NCI-H1105 treated with DMSO at 0.1 percent for 48 hours (cell line): ENCODE measurements at places on chromosomes 16 and 17.

GRCh38 chr16:12081048-12081404 lies 104.5 kb downstream of the SNX29 start:
- no peak for DNase-seq

GRCh38 chr17:77097631-77098180 lies 43.1 kb upstream of the SEC14L1 start:
- DNase-seq, result no peak

- no peak for DNase-seq
These were observed 150.0 kb upstream of the RBFOX1 start for GRCh38 chr16:7182510-7183109.

DNA sequence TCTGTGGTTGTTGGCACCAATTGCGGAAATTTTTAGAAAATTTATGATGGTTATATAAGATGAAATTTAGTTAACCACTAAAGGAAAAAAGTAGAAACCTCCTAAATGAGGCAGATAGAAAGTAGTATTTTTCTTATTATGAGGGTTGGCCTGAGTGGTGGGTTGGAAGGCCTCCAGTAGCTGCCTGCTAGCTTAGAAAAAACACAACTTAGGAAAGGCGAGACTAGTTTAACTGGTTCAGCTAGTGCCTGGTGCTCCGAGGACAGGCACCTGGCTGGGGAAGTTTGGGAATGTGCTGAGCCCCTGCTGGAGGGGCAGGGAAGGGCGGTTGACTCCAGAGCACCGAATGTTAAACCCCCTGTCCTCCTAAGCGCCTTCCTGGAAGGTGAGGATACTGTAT lies 19.9 kb downstream of the LDHD start:
- DNase-seq, result peak; percentile 7

DNA sequence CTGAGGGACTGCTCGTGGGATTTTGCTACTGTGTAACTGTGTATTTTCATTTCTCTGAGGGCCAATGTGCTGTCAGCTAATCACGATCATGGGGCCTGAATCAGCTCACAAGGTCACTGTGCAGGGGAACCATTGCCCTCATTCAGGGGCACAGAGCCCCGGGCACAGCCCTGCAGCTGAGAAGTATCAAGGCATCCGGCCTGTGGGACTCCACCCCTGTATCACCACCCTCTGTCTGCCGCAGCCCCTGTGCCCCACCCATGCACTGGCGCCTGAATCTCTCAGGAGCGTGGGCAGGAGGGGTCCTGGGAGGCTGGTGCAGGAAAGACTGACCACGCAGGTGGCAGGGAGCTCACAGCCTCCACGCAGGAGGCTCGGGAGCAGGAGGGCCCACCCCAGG lies 43.4 kb upstream of the RASD1 start:
- no peak for DNase-seq

DNA sequence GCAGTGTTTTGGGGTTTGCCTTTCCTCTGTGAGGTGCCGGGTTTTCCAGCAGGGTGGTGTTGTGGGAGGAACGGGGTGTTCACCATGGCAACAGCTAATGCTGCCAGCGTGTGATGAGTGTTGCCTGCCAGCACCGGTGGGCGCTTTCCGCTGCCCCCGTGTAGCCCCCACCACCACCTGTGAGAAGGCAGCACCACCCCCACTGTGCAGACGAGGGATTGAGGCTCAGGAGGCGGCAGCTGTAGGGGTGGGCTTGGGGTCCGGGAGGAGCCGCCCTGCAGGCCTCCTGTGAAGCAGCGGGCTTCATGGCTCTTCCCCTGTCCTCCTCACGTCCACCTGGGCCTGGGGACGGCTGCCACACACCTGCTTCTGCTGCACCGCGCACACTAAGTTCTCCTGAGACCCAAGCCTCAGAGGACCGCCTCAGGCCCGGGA lies 5.2 kb downstream of the RAB40C start:
- DNase-seq, result no peak

DNA sequence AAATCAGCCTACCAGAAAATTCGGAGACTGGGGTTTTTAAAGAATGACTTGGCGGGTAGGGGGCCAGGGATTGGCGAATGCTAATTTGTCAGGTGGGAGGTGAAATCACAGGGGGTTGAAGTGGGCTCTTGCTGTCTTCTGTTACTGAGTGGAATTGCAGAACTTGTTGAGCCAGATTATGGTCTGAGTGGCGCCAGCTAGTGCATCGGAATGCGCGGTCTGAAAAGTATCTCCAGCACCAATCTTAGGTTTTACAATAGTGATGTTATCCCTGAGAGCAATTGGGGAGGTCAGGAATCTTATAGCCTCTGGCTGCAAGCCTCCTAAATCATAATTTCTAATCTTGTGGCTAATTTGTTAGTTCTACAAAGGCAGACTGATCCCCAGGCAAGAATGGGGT lies 762 bp upstream of the RBL2 start:
- no peak for DNase-seq

GRCh38 chr17:32801193-32801592 lies 75.7 kb downstream of the MYO1D start:
- no peak for DNase-seq

DNA sequence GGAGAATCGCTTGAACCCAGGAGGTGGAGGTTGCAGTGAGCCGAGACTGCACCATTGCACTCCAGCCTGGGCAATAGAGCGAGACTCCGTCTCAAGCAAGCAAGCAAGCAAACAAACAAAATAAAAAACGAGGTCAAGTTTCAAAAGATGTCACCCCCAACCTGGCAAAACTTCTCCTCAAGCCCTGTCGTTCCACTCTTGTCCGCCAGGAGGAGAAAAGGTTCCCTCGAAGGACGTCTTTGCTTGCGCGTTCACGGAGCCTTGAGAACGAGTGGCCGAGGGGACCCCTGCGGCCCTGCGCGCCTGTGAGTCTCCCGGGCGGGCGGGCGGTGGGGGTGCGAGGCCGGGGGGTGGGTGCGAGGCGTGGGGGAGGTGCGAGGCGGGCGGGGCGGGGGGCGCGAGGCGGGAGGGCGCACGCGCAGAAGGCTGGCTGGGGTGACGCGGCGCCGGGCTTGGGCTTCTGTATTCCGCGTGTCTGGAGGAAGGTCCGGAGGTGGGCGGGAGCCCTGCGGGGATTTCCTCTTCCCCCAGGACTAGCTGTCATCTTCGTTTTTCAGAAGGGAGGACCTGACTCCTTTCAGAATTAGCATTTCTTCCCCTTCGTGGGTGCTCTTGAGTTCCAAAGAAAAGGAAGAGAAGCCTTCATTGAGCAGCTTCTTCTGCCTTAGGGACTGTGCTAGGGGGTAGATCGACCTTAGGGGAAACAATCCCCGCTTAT lies 3.7 kb downstream of the SLC52A1 start:
- DNase-seq, result peak; percentile 61

GRCh38 chr17:13561606-13562270 lies 40.0 kb downstream of the HS3ST3A1 start:
- no peak for DNase-seq

DNA sequence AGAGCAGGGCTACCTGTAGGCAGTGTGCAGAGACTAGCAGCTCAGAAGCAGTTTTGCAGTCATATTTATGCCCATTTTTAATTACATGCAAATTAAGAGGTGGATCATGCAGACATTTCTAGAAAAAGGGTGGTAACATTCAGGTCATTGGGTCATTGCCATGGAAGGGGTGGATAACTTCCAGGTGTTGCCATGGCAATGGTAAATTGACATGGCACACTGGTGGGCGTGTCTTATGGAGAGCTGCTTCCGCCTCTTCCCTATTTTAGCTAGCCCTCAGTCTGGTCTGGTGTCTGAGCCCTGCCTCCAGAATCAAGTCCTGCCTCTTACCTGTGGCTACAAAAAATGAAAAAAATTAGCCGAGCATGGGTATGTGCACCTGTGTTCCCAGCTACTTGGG lies 2.8 kb upstream of the DNAI2 start:
- no peak for DNase-seq

DNA sequence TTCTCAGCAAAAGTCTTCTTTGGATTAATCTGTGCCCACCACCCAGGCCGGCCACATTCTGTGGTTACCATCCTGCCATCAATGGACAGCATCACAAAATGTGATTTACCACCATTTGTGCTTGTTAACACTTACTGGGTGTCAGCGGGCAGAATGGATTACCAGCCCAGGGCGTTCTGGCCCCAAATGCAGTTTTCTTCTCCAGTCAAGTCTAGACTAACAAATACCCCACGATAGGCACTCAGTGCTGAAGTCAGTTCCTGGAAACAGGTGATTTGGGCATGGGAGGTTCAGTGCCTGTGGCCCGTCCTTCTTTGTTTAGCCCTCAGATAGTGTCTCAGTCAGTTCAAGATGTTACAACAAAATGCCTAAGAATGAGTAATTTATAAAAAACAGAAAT lies 38.8 kb upstream of the PHOSPHO1 start:
- no peak for DNase-seq

GRCh38 chr16:27334838-27335237 lies 21.1 kb downstream of the IL4R start:
- no peak for DNase-seq

- no peak for DNase-seq
These were observed 154.2 kb upstream of the SHISA6 start for GRCh38 chr17:11086646-11087340.

- DNase-seq, result peak; percentile 45
These were observed 102.2 kb downstream of the TRIM37 start for GRCh38 chr17:59004338-59005111.

- DNase-seq, result no peak
These were observed 91.9 kb upstream of the CBX4 start for GRCh38 chr17:79930877-79931816.

DNA sequence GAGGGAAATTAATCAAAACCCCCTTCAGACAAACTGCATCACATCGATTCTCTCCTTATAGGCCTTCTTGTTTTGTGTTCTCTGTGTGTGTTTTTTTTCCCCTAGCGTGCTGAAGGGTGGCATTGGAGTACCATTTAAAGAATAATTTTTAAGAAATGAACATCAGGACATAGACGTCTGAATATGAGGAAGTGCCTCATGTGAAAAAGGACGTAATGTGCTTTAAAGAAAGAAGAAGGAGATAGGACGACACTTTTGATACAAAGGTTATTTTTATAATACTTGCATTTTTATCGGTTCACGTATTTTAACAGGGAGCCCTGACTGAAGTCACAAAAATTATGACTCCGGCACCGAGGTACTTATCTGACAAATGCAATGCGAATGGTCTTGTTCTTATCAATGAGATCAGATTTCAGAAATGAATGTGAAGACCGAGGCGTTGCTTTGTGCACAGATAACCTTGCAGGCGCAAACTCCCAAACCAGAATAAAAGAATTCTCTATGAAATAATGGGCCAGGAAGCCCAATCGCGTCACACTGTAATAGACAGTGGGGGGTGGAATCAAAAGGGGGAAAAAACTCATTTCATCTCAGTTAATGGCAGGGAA lies 606.3 kb downstream of the MAF start:
- peak; percentile 73 for DNase-seq

GRCh38 chr17:2563061-2563460 lies 30.4 kb upstream of the PAFAH1B1 start:
- peak; percentile 0 for DNase-seq

DNA sequence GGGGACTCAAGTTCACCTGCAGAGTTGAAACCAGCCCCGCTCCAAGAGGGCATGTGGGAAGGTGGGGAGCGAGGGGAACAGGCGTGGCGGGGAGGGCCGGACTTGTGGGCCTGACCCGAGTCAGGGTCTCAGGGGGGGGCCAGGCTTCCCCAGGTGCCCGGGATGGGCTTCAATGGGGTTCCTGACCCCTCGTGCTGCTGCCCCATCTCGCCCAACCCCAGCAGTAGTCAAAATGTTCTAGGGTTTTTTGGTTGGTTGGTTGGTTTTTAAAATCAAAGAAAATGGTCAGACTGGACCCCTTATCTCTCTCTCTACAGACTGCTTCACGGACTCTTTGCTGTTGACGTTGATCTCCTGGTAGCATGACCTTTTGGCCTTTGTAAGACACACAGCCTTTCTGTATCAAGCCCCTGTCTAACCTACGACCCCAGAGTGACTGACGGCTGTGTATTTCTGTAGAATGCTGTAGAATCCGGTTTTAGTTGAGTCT lies 69.5 kb downstream of the AMFR start:
- no peak for DNase-seq

GRCh38 chr16:88454523-88454947 lies 1.5 kb downstream of the ZFPM1 start:
- DNase-seq, result no peak

GRCh38 chr17:79089720-79090442 lies 15.3 kb downstream of the ENGASE start:
- DNase-seq, result no peak

GRCh38 chr17:40707745-40708144 lies 4.2 kb upstream of the KRT24 start:
- no peak for DNase-seq

DNA sequence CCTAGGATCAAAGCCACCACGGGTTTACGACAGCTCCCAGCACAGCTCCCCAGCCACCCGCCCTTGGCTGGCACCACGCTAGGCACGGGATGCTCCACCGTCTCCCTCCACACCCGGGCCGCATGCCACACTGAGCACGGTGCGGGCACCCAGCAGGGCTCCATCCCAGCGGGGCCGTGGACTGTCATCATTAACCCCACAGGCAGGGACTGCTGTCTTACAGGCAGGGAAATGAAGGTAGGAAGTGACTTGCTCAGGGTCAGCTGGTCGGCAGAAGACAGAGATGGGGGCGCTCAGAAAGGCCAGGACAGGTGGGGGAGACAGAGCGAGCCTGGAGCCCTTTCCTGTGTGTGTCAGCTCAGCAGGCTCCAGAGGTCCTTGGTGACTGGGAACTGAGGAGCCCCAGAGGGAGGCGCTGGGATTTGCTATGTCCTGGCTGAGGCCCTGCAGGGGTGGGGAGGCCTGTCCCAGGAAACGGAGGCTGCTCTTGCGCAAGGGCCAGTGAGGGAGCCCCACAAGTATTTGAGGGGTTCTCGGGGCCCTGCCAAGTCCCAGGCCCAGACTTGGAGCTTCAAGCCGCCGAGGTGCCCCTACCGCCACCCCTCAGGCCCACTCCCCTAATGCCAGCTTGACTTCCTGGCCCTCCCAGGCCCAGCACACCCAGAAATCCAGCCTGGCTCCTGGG lies 3.2 kb downstream of the UBALD1 start:
- no peak for DNase-seq

DNA sequence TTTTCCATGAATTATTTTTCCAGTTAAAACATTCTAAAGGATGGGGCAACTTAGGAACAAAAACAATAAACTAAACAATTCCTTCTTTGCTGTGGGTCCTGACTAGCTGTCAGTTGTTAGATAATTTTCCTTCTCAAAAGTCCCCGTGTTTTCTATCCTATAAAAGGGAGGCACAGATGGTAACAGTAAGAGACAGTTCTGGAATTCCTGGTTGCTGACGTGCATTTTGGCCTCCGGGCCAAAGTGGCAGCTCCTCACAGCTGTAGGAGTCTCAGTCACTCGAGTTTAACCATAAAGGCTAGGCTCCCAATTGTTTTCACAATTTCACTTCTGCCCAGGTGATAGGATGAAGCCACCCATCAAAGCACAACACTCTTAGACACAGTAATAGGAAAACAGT lies 77.0 kb upstream of the ZNF423 start:
- no peak for DNase-seq

DNA sequence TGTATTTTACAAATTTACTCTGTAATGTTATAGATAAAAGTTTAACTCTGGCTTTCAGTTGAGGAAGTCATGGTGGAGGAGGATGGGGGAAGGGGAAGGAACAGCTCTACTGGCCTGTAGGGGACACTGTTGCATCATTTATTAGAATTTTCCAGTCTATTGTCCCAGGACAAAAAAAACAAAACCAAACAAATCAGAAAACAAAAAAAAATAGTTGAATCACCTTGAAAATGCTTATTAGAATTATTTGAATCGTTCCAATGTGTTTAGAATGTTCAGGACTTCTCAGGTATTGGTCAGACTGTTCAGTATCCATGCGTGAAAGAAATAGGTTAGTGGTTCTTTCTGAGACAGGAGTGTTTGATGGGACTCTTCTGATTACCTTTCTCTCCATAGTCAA lies 242.0 kb downstream of the FTO start:
- DNase-seq, result peak; percentile 23

- peak; percentile 68 for DNase-seq
These were observed 310.4 kb downstream of the XYLT1 start for GRCh38 chr16:17160285-17160853.

GRCh38 chr16:29806099-29806579 lies at the start of gene MAZ:
Gene MAZ (plus strand): TSS chr16:29806529. CDS start chr16:29806702, 173 bp downstream.
- peak; percentile 90 for DNase-seq
